ENCODE measurements at places on chromosomes 7 and 10. TPM values are rescaled to one million over a fixed set of nuclear protein-coding genes. Genes with fewer than 3 reads are reported as not detected.

Gene SPDYE2
- total RNA-seq = not detected

Gene ECD
- total RNA-seq = 28.0 TPM

Gene ZMIZ2
- 13.7 TPM for total RNA-seq

Gene OR2A1
- total RNA-seq = 0.36 TPM

Gene NEUROD6
- not detected for total RNA-seq

Gene COL28A1
- 9.9 TPM for total RNA-seq

Gene SMURF1
- total RNA-seq = 15.7 TPM

Gene FKBP6
- total RNA-seq = not detected

Gene RET
- 1.8 TPM for total RNA-seq

Gene NPFFR1
- total RNA-seq = under 0.01 TPM

Gene RADIL
- total RNA-seq = 5.6 TPM

Gene CAMK2B
- total RNA-seq = 0.83 TPM

Gene MMRN2
- total RNA-seq = 13.3 TPM

Gene NOM1
- total RNA-seq = 14.1 TPM

Gene TEX36
- total RNA-seq = not detected

Gene EPDR1
- total RNA-seq = 20.9 TPM

Gene SUPV3L1
- 26.3 TPM for total RNA-seq

Gene PON1
- total RNA-seq = not detected

Gene ZNF679
- total RNA-seq = not detected

Gene MOSPD3
- 8.0 TPM for total RNA-seq

Gene UPK3BL2
- 10.9 TPM for total RNA-seq

Gene ANXA8L1
- not detected for total RNA-seq
